Forelimb muscle (tissue), 1 donor: ENCODE measurements at places on chromosomes 5 and 9.

DNA sequence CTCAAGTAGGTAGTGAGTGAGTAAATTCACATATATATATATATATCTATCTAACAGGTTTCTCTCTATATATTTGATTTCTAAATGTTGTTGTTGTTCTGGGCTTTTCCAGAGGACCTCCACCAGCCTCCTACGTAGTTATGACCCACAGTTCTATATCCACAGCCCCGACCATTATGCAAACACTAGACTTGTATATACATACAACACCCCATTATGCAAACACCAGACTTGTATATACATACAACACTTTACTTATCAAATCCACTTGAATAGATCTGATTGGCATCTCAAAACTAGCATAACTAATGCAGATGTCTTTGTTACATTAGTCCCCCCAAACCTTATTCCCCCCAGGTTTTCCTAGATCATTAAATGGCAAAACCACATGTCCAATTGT is 108.7 kb downstream of the JAKMIP2 start:
- DNase-seq = no peak

- no peak for DNase-seq
Measured at GRCh38 chr5:1652873-1653697, 129.3 kb upstream of the LPCAT1 start.

DNA sequence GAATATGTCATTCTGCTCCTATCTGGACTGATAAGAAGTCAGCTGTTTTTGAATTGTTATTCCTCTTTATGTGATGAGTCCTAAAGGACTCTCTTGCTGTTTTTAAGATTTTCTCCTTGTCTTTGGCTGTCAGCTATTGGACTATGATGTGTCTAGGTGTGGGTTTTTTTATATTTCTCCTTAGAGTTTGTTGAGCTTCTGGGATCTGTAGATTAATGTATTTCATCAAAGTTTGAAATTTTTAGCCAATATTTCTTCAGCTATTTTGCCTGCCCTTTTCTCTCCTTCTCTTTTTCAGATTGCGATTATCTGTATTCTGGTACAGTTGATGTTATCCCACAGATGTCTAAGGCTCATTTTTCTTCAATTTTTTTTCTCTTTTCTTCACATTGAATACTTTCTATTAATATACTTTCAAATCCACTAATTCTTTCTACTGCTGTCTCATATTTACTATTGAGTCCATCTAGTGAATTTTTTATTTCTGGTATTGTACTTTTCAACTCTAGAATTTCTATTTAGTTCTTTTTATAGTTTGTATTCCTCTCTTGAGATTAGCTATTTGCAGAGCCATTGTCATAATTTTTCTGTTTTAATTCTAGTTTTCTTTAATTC is 31.1 kb downstream of the RPS23 start:
- DNase-seq = no peak

DNA sequence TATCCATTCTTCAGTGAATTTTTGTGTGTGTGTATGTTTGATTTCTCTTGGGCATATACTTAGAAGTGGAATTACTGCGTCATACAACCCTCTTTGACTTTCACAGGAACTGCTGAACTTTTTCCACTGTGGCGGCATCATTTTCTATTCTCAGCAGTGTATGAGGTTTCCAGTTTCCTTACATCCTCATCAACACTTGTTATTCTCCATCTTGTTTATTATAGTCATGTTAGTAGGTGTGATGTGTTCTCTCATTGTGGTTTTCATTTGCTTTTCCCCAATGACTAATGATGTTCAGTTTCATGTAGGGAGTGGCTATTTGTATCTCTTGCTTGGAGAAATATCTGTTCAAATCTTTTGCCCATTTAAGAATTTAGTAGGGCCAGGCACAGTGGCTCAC is 2.6 kb downstream of the ZNF79 start:
- DNase-seq = no peak

GRCh38 chr5:43469671-43470391 is 13.8 kb downstream of the TMEM267 start:
- DNase-seq = no peak

DNA sequence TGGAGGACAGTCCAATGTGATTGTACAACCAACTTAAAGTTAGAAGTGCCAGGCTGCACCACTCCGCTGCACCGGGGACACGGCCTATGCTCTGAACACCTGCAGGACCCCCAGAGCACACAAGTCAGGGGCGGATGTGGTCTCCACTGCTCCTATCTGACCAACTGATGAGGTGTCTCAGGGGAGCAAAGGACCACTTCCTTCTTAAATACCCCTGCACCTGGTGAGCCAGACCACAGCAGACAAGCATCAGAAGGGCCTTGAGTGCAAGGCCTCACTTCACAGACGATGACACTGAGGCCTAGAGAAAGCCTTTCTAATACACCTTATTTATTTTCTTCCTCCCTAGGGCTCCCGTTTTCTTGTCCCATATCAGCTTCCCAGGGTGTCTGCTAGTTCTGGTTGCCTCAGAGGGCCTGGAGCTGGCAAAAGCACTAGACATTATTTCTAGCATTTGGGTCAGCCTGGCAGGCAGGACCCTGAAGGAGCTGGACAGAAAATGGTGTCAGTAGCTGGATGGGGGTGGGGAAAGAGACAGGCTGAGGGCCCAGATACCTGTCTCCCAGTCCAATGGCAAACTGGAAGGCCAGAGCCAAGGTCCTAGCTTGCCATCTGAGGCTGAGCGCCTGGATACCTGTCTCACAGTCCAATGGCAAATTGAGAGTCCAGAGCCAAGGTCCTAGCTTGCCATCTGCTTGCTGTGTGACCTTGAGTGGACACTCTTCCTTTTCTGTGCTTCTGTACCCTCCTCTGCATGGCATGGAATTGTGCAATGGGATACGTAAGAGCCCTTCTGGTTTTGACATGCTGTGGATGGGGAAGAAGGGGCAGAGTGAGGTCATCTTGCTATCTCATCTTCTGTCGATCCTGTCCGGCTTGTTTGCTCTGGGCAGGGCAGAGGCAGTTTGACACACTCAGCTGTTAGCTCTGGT is 9.0 kb downstream of the CCDC69 start:
- no peak for DNase-seq

GRCh38 chr5:178469975-178470759 is 120.0 kb downstream of the COL23A1 start:
- DNase-seq = no peak

- no peak for DNase-seq
Measured at GRCh38 chr5:135215617-135216470, 181.8 kb upstream of the PITX1 start.

GRCh38 chr5:73631500-73631899 is 5.5 kb downstream of the ARHGEF28 start:
- no peak for DNase-seq

DNA sequence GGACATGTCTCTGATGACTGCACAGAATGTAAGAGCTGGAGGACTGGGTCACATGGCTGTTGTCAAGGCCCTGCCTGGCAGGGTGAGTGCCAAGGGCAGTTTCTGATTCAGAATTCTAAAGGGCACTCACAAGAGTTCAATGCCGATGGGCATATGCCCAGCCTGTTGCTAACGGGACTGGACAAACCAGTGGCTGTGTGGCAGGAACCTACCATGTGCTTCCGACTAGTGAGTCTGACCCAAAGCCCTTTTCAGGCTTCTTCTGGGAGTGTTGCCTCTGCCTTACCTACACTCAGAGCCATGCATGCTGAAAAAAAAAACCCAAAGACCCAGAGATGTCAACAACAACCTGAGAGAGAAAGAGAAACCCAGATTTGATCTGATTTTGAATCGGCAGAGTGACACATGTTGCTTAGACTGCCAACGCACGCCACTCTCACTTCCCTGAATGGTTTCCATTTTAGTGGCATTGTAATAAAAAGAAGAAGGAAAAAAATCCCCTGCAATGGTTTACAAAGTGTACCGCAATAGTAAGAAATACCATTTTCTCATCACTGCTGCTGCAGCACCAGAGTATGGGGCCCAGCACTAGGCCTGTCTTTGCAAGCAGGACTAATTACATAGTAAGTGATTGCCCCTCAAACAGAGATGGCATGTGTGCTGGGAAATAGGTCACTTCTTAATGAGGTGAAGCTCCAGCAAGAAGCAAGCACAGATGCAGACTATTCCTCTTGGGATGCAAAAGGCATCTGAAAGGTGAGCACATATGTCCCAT is 194.3 kb downstream of the PALM2AKAP2 start:
- DNase-seq = no peak

DNA sequence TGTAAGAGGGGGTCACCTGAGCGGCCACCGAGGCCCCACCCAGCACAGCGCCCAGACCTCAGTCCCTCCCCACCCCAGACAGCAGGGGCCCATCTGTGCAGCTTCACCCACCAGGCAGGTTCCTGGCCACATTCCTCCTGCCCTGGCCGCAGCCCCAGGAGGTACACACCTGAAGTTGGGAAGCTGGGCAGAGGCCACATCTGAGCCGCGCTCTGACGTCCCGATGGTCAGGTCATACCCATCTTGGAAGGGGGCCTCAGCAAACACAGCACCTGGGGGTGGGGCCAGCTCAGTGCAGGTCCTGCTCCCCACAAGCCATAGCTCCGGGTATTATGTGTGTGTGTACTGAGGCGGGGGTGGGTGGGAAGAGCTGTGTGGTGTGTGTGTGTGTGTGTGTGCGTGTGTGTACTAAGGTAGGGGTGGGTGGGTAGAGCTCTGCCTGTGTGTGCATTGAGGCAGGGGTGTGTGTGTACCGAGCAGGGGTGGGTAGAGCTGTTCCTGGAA is 5.6 kb downstream of the SPOUT1 start:
- no peak for DNase-seq

DNA sequence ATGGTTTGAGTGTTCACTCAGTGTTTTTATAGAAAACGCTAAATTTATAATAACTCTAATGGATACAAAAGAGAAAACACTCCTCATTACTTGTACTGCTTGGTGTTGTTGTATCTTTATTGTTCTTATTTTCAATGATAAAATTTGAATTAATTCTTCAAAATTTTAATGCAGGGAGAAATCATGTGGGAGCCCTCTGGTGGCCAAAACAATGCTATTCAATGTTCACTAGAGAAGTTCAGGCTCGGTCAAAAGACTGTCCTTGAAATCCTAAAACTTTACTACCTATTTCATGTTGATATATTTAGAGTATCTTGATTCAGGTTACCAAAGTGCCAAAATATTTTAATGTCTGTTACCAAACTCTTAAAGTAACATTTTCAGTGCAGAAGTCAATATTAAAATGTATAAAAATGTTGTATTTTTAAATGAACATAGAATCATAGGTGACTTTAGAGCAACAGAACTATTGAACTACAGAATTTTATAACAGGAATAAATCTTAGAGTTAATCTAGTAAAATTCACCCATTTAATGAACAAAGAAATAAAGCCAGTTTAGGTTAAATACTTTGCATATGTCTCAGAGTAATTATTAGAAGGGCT is 1259.8 kb downstream of the PTPRD start:
- no peak for DNase-seq

DNA sequence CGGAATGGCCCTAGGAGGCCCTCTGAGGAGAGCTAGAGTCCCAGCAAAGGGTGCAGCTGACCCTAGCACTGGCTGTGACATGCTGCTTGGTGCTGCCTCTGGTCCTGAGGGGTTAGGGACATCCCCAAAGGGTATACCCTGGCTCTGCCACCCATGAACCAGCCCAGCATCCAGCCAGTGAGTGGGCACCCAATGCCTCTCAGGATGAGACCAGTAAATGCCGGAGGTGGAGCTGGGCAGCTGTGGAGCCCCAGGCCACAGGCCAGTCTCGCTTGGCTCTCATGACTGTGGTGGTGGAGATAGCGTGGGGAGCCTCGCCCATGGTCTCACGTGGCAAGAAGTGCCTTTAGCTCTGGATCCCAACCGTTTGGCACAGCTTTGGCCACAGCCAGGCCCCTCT is 3.7 kb upstream of the CEL start:
- DNase-seq = no peak

GRCh38 chr9:79621916-79622575 is 50.3 kb downstream of the TLE4 start:
- no peak for DNase-seq

GRCh38 chr9:136997371-136997770 is 1.0 kb upstream of the CLIC3 start:
- DNase-seq = no peak

GRCh38 chr5:67093279-67093678 is 103.3 kb downstream of the CD180 start:
- DNase-seq = no peak

DNA sequence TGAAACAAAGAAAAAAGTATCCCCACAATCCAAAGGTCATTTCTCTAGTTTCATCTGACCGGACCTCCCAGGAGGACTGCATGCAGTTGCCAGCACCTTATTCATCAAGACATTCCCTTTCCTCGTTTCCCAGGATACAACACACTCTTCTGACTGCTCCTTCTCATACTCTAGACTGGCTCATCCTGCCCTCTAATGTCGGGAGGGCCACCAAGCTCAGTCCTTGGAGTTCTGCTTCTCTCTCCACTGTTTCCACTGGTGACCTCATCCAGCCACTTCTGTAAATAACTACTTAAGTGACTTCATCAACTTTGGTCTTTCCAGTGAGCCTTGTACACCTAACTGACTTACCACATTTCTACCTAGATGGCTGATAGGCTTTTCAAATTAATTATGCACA is 179.1 kb downstream of the EPB41L4A start:
- DNase-seq = no peak

DNA sequence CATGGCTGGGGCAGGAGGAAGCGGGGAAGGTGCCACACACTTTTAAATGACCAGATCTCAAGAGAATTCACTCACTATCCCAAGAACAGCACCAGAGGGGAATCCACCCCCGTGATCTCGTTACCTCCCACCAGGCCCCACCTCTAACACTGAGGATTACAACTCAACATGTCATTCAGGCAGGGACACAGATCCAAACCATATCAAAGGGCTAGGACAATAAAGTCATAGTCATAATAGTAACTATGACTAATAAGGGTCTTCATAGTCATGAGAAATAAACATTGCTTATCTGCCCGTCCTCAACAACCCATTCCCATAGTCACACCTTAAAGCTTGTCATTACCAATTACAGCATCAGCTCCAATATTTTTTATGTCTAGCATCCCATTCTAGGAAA is 65.3 kb upstream of the SMC2 start:
- no peak for DNase-seq

DNA sequence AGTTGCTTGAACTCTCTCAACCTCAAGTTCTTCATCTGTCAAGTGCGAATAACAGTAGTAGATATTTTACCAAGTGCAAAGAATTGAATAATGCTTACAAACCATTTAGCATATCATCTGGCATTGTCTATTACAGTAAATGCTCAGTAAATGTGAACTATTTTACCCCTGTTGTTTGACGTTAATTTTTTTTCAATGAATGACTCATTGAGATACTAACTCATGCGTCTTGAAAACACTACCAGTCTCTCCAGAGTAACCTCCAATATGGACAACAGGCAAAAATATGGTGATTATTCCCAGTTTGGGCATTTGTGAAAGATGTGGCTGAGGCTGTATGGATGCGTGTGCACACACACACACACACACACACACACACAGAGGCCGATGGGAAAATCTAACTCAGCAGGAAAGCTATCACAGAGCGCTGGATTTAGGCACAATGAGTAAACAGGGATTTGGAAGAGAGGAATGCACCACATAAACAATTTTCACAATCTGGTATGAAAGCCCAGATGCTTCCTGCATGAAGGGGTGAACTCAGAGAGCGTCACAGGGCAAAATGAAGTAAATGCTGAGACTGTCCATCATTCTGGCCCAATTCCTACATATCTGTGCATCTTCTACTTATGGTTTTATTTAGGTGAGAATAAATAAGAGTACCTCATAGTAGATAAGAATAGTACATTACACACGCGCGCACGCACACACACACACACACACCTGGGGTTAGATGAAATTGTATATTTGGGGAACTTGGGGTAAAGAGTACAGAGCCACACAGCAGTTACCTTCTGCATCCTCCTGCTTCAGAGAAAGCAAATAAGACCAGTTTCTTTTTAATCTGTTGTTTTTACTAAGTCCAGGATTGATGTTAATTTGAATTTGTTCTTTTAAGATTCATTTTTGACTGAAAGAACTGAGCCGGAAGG is 128.7 kb downstream of the PALM2AKAP2 start:
- DNase-seq = no peak

GRCh38 chr9:108101410-108101809 is 611.8 kb upstream of the KLF4 start:
- no peak for DNase-seq
